ENCODE measurements at places on chromosomes 1 and 21.

GRCh38 chr1:84480650-84481049 lies 1.6 kb downstream of the RPF1 start:
- no peak for DNase-seq

DNA sequence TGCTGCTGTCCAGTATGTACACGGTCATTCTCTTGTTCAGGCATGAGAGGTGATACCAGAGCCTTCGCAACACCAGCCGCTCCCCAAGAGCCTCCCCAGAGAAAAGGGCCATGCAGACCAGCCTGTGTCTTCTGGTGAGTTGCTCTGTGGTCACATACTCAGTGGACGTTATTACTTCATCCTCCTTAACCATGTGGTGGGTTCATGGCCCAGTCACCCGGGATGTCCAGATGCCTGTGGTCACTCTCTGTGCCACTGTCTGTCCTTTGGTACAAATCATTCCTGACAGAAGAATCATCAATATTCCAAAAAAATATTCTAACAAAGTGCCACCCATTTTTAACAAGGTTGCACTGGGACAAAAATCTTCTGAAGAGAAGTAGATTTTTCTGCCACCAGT lies 8.8 kb upstream of the ZNF124 start:
- DNase-seq = no peak

- DNase-seq = no peak
Measured at GRCh38 chr1:117268535-117269455, 58.1 kb upstream of the VTCN1 start.

DNA sequence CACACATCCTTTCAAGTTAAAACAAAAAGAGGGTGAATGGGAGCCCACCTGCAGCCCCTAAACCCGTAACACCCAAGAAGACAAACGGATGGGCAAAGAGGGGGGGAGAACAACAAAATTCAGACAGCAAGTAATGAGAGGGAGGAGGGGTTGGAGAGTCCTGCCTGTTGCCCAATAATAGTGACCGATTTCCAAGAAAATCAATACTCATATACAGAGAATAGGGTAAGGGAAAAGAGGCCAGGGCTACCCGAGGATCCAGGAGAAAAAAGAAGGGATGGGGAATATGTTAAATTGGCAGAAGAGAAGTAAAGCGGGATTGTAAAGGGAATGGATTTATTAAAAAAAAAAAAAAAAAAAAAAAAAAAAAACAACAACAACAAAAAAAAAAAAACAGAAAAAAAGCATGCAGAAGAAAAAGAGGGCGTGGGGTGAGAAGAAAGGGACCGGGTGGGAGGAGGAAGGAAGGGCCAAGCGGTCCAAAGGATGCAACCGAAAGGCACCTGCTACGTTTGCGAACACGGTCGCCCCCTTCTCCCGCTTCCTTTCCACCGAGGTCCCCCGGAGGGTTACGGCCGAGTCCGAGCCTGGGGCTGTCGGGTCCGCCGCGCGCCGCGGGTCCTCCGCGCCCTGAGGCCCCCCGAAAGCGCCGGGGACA lies 930 bp downstream of the SLC30A10 start:
- no peak for DNase-seq

GRCh38 chr1:54372978-54373377 lies 33.2 kb downstream of the SSBP3 start:
- no peak for DNase-seq

DNA sequence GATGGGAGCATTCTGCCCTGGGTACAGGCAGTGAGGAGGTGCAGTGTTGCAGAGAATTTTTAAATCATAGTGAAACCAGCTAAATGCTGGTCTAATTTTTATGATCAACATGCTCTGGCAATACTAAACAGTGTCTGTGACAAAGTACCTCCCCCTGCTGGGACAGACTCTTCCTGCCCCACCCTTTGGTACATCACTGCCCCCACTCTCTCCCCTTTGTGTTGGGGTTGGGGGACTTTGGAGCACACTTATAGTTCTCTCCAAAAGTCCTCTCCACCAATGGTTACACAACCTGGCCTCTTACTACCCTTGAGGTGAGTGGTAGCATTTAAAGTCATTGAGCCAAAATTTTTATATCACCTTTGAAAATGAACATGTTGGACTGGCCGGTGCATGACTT lies 48.2 kb upstream of the GUCA2B start:
- DNase-seq = no peak

GRCh38 chr1:215071078-215071477 lies 11.5 kb upstream of the KCNK2 start:
- DNase-seq = no peak

DNA sequence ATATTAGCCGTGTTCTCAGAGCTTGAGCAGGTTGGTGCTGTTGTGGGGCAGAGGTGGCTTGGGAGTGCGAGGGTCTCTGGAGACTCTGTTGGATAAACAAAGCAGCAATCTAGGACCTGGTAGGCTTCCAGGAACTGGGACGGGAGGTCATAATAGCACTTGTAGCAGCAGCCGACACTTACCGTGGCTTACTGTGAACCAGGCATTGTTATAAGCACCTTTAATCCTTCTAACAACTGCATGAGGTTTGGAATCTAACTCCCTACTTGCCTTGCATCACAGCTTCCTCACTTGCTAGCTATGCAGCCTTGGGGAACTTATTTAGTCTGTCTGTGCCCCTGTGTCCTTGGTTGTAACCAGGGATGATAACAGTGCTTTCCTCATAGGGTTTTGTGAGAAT lies 94.9 kb downstream of the NAV1 start:
- no peak for DNase-seq

- no peak for DNase-seq
Measured at GRCh38 chr1:58094221-58094620, 452.3 kb downstream of the OMA1 start.

DNA sequence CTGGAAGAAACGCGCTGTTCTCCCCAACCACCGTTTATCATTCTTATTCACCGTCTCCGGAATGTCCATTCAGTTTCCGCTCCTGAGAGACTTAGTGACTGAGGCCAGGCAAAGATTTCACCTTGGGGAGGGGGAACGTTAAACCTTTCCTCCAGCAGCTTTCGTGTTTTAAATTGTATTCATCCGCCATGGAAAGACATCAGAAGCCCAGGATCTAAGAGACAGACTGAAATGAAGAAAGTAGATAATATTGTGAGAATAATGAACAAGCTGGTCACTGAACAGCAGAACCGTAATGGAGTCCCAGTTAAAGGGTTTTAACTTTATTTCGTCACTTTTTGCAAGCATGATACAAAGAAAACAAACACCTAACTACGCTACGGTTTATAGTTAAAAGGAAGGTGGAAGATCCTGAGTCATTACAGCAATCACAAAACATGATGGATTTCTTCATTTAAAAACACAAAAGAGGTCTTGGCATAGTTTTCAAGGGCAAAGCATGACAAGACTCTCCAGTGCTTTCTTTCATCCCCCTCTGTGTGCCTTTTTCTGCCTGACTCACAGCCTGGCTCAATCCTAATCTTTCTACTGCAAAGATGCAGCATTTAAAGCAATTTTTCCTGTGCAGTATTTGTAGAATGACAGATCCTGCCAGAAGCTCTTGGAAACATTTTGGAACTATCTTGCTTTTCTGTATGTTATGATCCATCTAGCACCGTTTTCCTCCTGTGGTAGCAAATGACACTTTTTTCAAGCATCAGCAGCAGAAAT lies 722 bp upstream of the SLC19A2 start:
- no peak for DNase-seq
